Spinal cord (tissue), 10 donors: ENCODE measurements at places on chromosomes 11 and 22.

- peaks cover 33% of the 10 kb centered on the region for H3K36me3 ChIP-seq
- peaks cover 4% of the 10 kb centered on the region for H3K4me1 ChIP-seq
- no peak overlapping the region for H3K4me3 ChIP-seq
- DNase-seq = no peak
- H3K27me3 ChIP-seq = no peaks in the 10 kb centered on the region
Measured at GRCh38 chr11:130121445-130121978, 38.1 kb upstream of the ST14 start.

DNA sequence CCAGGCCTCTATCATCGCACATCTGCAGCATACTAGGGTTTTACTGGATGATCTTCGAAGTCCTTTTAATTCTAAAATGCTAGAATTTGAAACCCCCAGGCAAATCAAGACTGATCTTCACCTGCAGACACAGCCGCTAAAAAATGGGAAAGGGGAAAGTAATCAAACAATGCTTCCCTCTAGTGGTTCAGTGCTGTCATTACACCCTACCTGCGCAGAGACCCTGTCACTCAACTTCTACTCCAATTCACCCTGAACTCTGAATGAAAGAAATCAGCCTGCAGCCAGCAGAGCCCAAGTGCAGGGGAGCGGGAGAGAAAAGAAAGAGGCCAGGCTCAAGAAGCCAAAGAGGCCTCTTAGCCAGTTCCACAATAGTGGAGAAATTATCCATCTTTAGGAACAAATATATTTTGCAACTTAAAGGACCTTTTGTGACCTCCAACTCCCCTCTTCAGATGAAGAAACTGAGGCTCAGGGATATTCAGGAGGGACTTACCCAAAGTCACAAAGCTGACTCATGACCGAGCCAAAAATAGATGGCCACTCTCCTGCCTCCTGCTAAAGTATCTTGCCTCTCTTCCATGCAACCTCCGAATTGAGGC is 33.0 kb downstream of the SERGEF start:
- no peak overlapping the region for H3K27ac ChIP-seq
- H3K4me1 ChIP-seq = no peaks in the 10 kb centered on the region
- H3K36me3 ChIP-seq = peaks cover 4% of the 10 kb centered on the region
- H3K4me3 ChIP-seq = no peak overlapping the region

DNA sequence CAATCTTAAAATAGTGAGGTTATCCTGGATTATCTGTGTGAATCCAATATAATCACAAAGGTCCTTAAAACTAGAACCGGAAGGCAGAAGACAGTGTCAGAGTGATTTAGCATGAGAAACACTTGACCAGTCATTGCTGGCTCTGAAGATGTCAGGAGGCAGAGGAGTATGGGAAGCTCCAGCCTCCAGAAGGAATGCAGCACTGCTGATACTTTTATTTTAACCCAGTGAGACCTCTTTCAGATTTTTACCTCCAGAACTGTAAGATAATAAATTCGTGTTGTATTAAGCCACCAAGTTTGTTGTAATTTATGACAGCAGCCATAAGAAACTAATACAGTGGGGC is 134.4 kb upstream of the ZC3H12C start:
- H3K27me3 ChIP-seq = no peaks in the 10 kb centered on the region
- H3K27ac ChIP-seq = no peak overlapping the region
- peaks cover 3% of the 10 kb centered on the region for H3K4me1 ChIP-seq
- H3K36me3 ChIP-seq = no peaks in the 10 kb centered on the region
- DNase-seq = no peak
- no peak overlapping the region for H3K4me3 ChIP-seq

DNA sequence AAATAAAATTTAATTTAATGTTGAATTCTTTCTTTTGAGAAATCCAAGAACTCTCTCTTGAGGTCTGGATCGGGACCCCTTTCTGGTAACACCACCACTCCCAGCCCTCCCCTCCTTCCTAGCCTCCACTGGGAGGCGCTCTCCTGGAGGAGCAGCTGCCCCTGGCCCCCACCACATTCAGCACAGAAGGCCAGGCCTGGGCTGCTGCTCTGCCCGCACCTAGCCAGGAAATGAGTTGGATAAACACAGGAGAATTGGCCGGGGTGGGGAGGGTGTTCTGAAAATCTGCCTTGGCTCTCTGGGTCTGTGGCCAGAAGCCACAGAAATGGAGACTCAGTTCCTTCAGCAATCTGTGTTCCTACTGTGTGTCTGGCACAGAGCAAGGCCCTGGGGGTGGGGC is 31.2 kb downstream of the C22orf42 start:
- no peaks in the 10 kb centered on the region for H3K27me3 ChIP-seq
- H3K36me3 ChIP-seq = no peaks in the 10 kb centered on the region
- H3K4me3 ChIP-seq = no peak overlapping the region
- no peak for DNase-seq
- no peaks in the 10 kb centered on the region for H3K4me1 ChIP-seq
- H3K27ac ChIP-seq = no peak overlapping the region

DNA sequence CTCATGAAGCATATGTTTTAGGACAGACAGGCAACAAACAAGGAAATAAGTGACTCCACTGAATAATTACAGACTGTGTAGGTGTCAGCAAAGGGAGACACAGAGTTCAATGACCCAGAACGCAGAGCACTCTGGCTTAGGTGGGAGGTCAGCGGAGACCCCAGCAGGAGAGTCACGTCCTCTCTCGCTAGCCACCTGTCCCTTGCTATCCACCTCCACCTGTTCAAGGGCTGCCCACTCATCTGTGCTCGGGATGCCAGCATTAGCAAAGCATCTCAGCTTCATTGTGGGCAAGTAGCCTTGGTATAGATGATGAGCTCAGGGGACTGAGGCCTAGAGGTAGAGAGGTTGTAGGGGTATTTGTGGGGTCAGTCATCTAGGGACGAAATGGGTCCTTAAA is 21.8 kb upstream of the ATXN10 start:
- DNase-seq = no peak
- peaks cover 11% of the 10 kb centered on the region for H3K4me1 ChIP-seq
- no peak overlapping the region for H3K4me3 ChIP-seq
- H3K27me3 ChIP-seq = peaks cover 9% of the 10 kb centered on the region
- no peak overlapping the region for H3K27ac ChIP-seq
- H3K36me3 ChIP-seq = no peaks in the 10 kb centered on the region

- no peak overlapping the region for H3K4me3 ChIP-seq
- no peak overlapping the region for H3K27ac ChIP-seq
- no peaks in the 10 kb centered on the region for H3K36me3 ChIP-seq
- DNase-seq = no peak
- no peaks in the 10 kb centered on the region for H3K4me1 ChIP-seq
Measured at GRCh38 chr22:36086170-36086490, 57.5 kb upstream of the RBFOX2 start.

DNA sequence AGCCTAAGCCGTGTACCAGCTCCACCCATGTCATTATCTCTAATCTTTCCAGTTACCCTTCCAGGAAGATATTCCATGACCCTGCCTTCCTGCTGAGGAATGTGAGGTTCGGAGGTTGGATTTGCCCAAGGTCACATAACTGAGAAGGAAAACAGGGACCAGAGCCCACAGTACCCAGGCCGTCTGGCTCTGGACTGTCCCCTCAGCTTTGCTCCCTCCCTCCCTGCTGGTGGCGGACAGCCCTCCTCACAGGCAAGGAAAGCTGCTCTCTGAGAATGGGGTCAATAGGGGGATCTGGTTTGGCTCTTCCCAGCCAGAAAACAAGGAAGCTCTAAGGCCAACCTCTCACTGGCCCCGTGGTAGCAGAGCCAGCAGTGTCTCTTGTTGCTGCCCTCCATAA is 63.3 kb downstream of the SYN3 start:
- H3K36me3 ChIP-seq = peaks cover 8% of the 10 kb centered on the region
- H3K4me1 ChIP-seq = peaks cover 60% of the 10 kb centered on the region
- H3K4me3 ChIP-seq = no peak overlapping the region
- H3K27ac ChIP-seq = peak overlapping the region; percentile 91

GRCh38 chr11:117441146-117441975 is 113.7 kb downstream of the CEP164 start:
- H3K27me3 ChIP-seq = peaks cover 13% of the 10 kb centered on the region
- H3K36me3 ChIP-seq = peaks cover 66% of the 10 kb centered on the region
- no peak overlapping the region for H3K27ac ChIP-seq
- H3K4me3 ChIP-seq = no peak overlapping the region
- DNase-seq = no peak

- peaks cover 13% of the 10 kb centered on the region for H3K4me1 ChIP-seq
- H3K27ac ChIP-seq = peak overlapping the region; percentile 83
- H3K4me3 ChIP-seq = no peak overlapping the region
- H3K27me3 ChIP-seq = peaks cover 11% of the 10 kb centered on the region
- DNase-seq = no peak
Measured at GRCh38 chr11:123188508-123189165, 6.4 kb downstream of the CLMP start.

GRCh38 chr11:127806501-127806900 is 780.9 kb downstream of the ETS1 start:
- H3K36me3 ChIP-seq = no peaks in the 10 kb centered on the region
- DNase-seq = no peak
- H3K27me3 ChIP-seq = no peaks in the 10 kb centered on the region

DNA sequence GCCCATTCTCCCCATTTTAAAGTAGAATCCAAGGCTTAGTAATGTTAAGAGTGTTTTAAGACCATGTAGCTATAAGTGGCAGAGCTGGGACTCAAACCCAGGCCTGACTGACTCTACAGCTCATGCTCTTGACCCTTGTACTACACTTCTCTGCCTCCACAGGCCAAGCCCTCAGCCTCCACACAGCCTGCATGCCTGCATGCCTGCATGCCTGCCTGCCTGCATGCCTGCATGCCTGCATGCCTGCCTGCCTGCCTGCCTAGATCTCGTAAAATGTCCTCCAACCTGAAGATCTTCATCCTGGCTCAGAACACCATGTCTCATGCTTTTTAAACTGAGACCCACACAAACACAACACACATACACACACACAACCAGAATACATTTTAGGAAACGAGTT is 18.6 kb downstream of the TBC1D10A start:
- no peak overlapping the region for H3K27ac ChIP-seq
- H3K36me3 ChIP-seq = peaks cover 3% of the 10 kb centered on the region
- no peak for DNase-seq
- H3K27me3 ChIP-seq = no peaks in the 10 kb centered on the region
- peaks cover 51% of the 10 kb centered on the region for H3K4me1 ChIP-seq
- no peak overlapping the region for H3K4me3 ChIP-seq

GRCh38 chr22:37161443-37161842 is 11.7 kb upstream of the IL2RB start:
- no peak overlapping the region for H3K4me3 ChIP-seq
- H3K36me3 ChIP-seq = no peaks in the 10 kb centered on the region
- H3K4me1 ChIP-seq = peaks cover 3% of the 10 kb centered on the region
- no peak for DNase-seq

DNA sequence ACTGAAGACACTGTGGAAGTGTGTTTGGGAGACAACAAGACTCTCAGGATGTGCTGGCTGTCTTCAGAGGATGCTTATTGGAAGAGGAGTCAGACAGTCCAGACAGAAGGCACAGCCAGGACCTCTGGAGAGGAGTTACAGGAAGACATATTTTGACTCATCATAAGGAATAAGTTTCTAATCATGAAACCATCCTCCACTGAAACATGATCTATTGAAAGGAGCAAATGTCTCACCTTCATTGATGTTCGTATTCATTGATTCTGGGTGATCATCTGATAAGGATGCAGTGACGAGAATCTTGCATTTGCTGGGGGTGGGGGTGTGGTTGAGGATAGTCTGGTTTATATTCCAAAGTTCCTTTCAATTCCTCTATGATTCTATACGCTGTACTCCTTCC is 2.5 kb upstream of the CXCR5 start:
- H3K36me3 ChIP-seq = no peaks in the 10 kb centered on the region
- H3K4me1 ChIP-seq = no peaks in the 10 kb centered on the region
- H3K27ac ChIP-seq = no peak overlapping the region
- DNase-seq = no peak
- no peaks in the 10 kb centered on the region for H3K27me3 ChIP-seq

DNA sequence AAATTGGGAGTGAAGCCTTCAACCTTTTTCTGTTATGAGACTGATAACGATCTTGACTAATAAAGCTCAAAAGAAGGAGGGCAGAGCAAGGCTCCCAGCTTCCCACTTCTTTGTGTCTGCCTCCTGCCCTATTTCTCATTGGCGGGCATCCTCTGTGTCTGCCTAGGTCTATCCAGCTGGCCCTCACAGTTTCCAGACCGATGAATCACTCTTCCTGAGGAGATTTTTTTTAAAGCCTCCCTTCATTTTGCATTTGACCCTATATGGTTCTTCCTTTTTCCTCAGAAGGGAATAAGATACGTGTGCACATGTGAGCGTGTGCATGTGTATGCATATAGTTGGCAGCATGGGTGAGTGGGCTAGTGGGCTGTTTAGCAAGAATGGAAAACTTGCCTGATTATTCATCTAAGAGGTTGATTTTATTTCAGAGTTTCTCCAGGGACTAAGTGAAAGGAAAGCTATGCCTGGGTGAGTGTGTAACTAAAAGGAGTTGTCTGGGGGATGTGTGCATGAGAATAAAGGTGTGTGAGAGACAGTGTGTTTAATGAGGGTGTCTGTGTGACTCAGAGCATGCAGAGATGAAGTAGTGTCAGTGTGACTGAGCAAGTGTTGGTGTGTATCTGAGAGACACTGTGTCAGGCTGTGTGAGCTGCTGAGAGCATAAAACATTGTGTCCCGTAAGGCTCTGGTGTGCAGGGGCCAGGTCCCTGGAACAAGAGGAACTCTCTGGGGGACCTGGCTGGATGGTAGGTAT is 12.2 kb downstream of the PHLDB1 start:
- H3K27ac ChIP-seq = peak overlapping the region; percentile 92
- no peak for DNase-seq
- H3K4me3 ChIP-seq = no peak overlapping the region
- peaks cover 34% of the 10 kb centered on the region for H3K36me3 ChIP-seq
- no peaks in the 10 kb centered on the region for H3K27me3 ChIP-seq

GRCh38 chr22:50174382-50175190 is 4.1 kb downstream of the PANX2 start:
- peaks cover 68% of the 10 kb centered on the region for H3K36me3 ChIP-seq
- DNase-seq = no peak
- no peak overlapping the region for H3K4me3 ChIP-seq
- H3K4me1 ChIP-seq = peaks cover 26% of the 10 kb centered on the region

GRCh38 chr11:84056653-84057376 is 770.6 kb upstream of the CCDC90B start:
- no peak overlapping the region for H3K4me3 ChIP-seq
- DNase-seq = no peak
- no peaks in the 10 kb centered on the region for H3K36me3 ChIP-seq
- H3K4me1 ChIP-seq = no peaks in the 10 kb centered on the region
